Dorsolateral prefrontal cortex (tissue), 122 donors: ENCODE measurements at places on chromosomes 5 and 9.

DNA sequence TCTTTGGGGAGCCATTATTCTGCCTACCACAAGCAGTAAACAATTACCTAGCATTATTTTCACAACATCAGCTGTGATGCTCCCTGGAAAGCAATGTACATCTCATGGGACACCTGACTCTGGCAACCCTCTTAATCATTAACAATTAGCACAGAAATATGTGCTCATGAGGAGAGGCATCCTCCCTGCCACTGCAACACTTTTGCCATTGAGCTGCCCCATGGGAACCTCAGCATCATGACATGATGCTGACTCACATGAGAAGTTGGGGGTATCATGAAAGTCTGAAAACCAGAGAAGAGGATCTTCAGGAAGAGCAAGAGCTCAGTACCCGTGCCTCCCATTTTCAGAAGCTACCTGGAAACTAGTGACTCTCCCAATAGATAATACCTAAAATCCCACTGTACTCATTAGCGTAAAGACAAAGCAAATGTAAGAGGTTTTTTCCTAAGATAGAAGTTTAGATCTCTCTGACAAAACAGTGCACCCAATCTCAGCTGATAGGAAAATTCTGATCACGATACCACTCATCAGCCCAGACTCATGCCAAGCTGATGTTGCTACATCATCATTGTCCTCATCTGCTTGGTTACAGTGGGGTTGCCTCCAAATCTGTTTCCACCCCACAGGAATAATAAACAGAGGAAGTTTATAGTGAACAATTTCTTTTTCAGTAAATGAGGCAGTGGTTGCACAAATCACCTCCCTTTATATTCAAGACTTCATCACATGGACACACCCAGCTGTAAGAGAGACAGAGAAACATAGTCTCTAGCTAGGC lies 244.5 kb downstream of the NR2F1-AS1 start:
- DNase-seq: no peak

- DNase-seq: no peak
These were observed 26.4 kb downstream of the TTC39B start for GRCh38 chr9:15280647-15281046.

DNA sequence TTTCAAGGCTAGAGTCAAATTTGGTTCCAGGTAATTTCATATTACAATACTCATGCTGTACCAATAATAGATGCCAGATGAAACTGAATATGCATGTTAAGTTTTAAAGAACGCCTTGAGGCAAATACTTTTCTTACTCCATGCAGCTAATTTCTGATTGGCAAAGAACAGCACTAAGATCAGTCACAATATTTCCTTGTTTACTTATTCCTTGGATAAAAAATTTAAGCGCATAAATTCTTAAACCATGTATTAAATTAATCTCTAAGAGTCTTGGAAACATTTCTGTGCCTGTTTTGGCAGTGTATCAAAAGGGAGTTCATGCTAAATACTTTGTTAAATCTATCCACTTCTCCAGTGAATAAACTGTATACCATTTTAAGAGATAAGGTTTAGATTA lies 173.5 kb downstream of the SLC12A2 start:
- DNase-seq: no peak

GRCh38 chr9:125380406-125380805 lies 118.8 kb downstream of the GAPVD1 start:
- no peak for DNase-seq

DNA sequence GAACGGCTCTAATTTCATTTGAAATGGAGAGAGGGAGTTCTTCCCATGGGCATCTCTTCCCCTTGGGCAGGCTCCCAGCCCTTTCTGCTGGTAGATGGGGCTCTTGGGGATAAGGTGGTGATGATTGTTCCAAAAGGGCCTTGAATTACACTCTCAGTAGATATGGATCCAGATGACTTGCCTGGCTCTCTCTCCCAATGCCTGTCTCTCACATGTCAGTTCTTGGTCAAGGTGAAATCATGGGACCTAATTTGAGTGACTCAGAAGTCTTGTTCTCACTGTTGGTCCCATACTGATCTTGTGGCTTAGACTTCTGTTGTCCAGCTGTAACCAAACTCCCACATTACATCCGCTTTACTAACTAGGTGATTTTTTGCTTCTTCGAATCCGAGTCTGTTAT lies 317.0 kb upstream of the RFX3 start:
- DNase-seq: no peak
